Posterior cingulate gyrus (tissue), 11 donors: ENCODE measurements at places on chromosomes 7 and 10.

DNA sequence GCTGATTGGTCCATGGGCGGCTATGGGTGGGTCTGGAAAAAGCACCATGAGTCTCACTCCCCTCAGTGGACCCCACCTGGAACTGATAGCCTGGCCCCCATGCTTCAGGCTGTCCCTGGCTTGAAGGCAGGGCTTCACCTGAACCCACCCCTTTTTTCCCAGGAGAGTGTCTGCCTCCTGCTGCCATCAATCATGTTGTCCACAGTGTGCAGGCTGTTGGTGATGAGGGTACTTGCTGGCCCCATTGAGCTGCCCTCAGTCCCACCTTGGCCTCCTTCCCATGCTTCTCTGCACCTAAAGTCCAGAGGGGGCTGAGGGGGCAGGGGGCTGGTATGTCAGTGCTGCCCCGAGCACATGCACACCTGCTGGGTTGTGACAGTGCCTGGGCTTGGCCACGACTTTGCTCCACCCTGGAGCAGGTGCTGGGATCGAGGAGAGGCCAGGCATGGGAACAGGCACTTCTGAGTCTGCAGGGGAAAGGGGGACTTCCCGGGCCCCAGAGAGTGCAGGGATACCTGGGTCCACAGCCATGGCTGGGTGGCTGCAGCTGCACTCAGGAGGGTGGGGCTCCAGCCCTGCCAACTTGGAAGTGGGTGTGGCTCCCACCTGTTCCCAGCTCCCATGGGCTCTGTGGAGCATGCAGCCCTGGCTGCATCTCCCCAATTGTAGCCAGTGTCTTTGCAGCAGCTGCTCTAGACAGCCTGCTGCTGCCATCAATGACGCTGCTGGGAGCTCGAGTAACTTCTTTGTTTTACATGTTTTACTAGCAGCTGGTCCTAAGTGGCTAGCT is 56.9 kb downstream of the ADK start:
- DNase-seq: no peak

DNA sequence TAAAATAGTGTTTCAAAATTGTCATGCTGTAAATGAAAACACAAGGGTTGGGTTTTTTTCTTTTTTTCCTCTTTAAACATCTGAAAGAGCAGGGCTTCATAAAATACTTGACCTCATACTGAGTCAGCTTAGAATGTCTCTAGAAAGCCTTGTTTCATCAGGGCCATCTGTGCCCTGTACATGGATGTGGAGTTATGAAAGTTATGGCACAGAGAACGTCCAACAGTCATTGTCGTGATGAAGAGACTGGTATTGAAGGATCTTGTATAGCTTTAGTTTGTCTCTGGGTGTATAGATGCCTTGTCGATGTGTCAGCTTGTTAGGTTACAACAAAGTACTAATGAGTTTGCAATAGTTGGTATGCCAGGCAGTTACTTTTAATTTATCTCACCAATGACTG is 127.3 kb downstream of the FAM204A start:
- DNase-seq: no peak

GRCh38 chr10:6501931-6502330 is 78.1 kb downstream of the PRKCQ start:
- DNase-seq: no peak

- no peak for DNase-seq
Measured at GRCh38 chr10:24622781-24623301, 100.8 kb downstream of the ARHGAP21 start.

GRCh38 chr7:27144781-27145164 is 1.3 kb upstream of the HOXA5 start:
- DNase-seq: no peak

GRCh38 chr7:134129856-134130523 is 2.9 kb downstream of the LRGUK start:
- DNase-seq: no peak

DNA sequence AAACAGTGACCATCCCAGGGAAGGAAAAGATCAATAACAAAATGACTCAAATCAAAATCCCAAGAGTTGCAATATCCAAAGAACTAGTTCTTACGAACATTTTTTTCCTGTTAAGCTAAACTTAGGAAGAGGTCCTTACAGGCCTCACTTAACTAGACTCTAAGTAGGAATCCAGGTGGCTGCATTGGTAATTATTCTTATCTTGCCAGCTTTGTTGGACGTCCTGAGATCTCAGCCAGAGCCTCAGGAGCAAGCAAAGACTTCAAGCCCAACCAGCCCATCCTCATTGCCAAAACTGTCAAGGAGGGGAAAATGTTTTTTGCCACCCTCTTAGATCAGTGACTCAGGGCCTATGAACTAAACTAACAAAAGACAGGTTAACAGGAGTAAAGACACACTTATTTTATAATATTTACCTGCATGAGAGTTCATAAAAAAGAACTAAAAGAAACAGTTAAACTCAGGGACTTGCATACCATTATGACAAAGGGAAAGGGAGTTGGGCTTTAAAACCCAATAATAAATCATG is 18.3 kb upstream of the PPP1R9A start:
- DNase-seq: no peak

DNA sequence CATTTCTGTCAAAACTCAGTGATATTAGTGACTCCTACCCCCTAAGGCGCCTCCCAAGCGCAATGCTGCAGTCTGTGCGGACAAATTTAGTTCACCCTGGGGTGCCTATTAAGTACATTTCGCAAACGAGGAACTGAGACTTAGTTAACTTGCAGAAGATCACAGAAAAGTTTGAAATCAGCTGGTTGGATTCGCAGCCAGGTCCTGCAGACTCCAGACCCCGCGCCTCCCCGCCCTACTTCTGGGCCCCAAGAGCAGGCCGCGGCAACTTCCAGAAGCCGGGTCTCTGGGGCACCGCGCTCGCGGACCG is 588 bp downstream of the CYREN start:
- DNase-seq: no peak

GRCh38 chr10:132640326-132641125 is 102.9 kb downstream of the INPP5A start:
- peak; percentile 73 for DNase-seq

DNA sequence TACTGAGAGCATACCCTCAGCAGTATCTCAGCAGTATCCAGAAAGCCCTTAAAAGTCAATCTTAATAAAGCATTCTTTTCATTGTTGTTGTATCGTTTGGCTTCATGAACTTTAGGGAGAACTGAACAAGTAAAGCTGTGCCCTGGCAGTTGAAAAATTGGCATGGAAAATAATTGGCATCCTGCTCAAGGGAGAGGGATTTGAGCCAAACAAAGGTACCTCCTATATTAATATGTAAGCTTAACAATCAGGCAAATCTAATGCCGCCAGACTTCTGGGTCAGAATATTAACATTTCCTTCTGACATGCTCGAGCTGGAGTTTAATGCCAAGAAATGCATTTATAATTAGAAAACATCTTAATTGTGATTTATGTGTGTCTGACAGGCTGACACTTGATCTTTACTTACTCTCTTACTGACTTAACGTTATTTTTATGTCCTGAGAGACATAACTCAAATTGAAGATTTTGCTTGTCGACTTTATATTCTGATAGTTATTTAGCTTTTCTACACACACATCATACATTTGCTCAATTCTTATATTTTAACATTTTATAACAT is 42.1 kb upstream of the PCDH15 start:
- DNase-seq: no peak

DNA sequence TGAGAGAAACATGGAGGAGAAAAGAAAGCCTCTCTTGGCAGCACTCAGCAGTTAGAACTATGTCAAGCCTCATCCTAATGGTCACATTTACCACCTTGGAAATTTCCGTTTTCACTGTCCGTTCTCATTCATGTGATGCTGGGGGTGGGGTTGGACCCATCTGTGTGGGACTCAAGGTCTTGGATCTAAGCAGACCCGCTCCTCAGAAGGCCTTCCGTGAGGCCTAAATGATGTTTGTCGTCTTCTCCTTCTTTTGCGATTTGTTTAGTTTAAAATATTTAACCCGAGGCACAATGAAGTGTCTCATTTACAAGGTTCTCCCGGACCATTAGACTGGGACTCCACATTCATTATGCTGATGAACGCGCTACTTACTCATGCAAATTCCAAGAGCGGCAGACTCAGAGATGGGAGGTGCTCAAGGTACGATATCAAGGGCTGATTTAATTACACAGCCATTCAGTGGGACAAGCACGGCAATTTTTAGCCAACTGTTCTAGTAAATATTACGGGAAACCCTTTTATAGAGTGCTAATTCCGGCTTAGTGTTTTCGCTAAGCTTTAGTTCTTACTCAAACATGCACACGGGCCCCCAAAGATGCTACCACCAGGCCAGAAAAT is 109.1 kb upstream of the EFCAB10 start:
- no peak for DNase-seq

DNA sequence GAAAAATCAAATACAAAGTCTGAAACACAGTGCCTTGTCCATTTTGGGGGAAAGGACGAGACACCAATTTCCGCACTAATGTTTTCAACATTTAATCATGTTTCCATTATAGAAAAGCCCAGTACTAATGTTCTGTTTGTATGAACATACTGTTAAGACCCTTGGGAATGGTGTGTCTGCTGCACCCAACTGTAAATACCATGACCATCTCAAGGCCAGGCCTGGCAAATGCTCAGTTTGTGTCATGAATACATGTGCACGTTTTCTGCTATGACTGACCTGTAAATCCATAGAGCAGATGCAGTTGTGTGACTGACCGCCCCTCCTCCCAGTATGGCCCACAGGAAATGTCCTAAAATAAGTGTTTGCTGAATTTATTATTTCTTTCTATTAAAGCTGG is 270.0 kb downstream of the TNS3 start:
- no peak for DNase-seq

DNA sequence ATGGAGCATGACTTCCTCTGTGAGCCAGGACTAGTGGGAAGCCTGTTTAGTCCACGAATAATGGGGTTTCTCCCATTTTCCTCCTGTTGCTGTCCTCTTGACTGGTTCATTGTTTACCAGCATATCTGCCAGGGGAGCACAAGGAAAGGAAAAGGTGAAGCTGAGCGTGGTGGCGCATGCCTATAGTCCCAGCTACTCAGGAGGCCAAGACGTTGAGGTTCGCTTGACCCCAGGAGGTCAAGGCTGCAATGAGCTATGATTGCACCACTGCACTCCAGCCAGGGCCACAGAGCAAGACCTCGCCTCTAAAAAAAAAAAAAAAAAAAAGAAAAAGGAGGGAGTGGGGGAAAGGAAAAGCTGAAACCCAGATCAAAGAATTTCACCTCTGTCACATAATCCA is 5.8 kb upstream of the IL2RA start:
- no peak for DNase-seq

DNA sequence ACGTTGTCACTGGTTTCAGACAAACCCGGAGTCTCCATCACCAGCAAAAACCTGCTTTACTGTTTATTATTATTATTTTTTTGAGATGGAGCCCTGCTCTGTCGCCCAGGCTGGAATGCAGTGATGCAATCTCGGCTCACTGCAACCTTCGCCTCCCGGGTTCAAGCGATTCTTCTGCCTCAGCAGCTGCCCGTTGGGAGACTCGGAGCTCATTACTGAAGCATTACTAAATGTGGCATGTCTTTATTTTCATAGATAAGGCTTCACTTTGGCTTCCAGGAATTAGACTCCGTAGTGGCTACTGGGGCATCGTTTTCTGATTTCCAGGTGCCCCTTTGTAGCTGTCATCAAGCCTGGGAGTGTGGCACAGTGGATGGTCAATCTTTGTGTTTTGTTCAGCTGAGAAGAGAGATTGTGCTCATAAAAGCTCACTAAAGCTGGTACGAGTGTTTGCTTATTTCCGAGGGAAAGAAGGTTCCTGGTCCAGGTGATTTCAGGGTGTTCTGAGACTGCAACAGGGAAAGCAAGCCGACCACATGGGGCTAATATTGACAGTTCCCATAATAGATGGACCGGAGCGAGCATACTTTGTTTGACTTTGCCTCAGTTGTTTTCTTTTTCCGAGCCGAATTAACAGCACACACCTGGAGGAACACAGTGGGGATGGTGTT is 163.1 kb downstream of the CAMK1D start:
- no peak for DNase-seq

GRCh38 chr10:114115661-114116445 is 58.1 kb downstream of the CCDC186 start:
- DNase-seq: no peak

DNA sequence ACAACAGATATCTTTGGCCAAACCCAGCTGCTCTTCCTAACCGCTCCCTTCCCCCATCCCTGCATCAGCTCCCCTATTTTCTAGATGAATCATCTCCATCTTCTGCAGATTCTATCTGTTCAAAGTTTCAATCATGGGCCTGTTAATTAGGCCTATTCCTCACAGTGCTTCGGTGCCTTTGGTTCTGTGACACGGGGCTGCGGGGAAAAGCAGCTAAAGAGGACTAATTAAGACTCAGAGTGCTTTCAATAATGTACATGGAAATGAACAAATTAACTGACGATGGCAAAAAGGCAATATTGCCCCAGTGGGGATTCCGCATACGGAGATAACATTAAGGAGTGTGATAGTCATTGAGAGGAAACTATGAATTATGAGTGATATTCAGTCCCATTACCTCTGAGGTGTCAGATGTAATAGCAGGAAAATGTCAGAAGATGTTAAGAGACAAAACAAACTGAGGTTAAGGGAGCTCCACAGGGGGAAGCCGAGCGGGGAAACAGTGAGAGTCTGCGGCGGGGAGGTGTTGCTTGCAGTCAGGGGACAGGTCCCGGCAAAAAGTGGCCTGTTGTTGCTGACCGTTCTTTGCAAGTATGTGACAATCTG is 716.9 kb downstream of the TYW1 start:
- DNase-seq: no peak

- no peak for DNase-seq
Measured at GRCh38 chr10:104043185-104043830, 42.4 kb downstream of the COL17A1 start.

- no peak for DNase-seq
Measured at GRCh38 chr7:42834676-42835075, 77.2 kb downstream of the C7orf25 start.

- DNase-seq: no peak
Measured at GRCh38 chr7:12612622-12613021, 42.1 kb downstream of the SCIN start.

- DNase-seq: peak; percentile 23
Measured at GRCh38 chr7:73831834-73832651, 1.2 kb downstream of the CLDN4 start.

GRCh38 chr7:136997735-136998134 is 129.3 kb downstream of the CHRM2 start:
- no peak for DNase-seq

DNA sequence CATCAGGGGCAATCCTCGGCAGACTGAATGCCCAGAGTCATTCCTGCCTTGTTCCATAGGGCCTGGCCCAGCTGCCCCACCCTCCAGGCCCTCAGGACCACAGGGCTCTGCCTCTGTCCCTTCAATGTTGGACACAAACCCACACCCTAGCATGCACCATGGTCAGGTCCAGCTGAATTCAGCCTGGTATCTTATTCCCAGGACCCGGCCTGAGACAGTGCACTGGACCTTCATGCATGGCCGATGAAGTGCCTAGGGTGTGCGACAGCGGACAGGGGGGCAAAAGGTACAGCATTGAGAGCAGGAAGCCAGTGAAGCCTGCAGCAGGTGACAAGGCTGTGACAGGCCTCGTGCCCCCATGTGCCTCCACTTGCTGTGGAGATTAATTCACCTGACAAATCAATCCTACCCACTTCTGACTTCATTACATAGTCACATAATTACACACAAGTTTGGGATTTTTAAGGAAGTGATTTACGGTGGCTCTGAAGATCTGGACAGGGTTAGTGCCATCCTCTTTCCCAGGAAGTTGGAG is 261.9 kb downstream of the GRID1 start:
- no peak for DNase-seq
